Glomerular endothelial cell (primary cell): ENCODE measurements at places on chromosomes 13 and 19.

DNA sequence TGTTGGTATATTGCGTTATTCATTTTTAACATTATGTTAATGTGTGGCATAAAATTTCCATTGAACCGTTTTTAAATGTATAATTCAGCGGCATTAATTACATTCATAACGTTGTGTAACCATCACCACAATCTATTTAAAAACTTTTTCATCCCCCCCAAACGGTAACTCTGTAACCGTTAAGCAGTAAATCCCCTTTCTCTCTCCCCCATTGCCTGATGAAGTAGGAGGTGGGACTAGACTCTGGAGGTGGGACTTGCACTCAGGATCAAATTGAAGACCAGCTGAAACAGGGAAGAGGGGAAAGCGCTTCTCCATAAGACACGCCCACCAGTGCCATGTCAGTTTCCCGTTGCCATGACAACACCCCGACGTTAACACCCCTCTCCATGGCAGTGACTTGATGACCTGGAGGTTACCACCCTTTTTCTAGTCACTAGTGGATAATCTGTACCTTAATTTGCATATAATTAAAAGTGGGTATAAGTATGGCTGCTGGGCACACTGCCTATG lies 16.8 kb downstream of the CLEC11A start:
- DNase-seq, result no peak

DNA sequence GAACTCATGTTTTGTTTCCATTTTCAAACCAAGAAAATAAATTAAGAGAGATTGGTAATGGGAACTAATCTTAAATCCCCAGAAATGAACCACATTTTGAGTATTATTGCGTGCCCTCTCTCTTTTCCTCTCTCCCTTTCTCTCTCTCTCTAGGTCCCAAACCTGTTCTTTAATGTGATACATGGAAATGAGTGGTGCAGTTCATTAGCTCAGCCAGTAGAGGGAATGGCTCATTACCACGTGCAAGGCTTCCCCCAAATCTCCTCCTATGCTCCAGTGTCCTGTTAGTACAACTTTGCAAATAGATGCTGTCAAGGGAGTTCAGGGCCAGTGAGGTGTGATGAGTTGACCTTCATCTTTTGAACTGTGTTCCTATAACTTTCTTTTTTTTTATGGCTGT lies 178.4 kb downstream of the FGF9 start:
- DNase-seq, result no peak

GRCh38 chr19:934865-935479 lies 9.1 kb downstream of the ARID3A start:
- peak; percentile 34 for DNase-seq

DNA sequence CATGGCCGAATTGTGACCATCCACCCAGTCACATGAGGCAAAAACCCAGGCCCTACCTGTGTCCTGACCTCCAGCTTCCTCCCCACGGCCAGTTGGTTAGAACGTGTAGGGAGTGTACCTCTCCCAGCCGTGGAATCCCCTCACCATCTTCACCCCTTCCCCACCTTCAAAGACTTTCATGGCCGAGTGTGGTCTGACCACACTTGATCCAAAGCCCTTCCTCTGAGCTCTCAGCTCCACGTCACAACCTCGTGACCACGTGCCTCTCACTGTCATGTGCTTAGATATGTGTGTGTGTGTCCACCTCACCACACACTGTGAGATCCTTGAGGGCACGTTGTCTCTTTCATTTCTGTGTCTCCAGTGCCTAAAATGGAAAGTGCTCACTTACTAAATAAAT lies 48.6 kb upstream of the UBE2L5 start:
- no peak for DNase-seq
